ENCODE measurements at places on chromosomes 11 and 22.

DNA sequence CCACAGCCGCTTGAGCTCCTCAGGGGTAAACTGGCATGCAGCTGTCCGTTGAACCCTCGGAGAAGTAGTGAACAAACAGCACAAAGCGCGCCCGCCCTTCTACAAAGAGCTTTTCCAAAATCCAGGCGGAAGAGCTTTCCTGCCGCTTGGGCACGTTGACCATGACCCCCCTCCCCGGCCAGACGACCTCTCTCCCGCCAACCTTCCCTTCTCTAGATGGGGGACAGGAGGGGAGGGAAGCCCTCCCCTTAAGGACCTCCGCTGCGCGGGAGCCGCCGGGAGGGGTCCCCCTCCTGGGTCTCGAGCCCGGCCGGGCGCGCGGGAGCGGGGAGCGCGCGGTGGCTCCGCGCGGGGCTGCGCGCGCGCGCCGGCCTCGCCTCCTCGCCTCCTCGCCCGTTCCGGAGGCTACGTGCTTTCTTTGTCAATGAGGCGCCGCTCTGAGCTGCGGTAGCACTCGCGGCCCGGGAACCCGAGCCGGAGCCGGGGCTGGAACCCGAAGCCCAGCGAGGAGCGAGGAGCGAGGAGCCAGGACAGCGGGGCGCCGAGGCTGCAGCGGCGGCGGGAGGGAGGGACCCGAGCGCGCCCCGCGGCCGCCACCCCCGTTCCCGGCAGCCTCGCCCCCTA is 118.6 kb downstream of the HIPK3 start:
- peak; percentile 76 for DNase-seq

GRCh38 chr11:84136926-84137325 is 850.8 kb upstream of the CCDC90B start:
- DNase-seq = no peak

DNA sequence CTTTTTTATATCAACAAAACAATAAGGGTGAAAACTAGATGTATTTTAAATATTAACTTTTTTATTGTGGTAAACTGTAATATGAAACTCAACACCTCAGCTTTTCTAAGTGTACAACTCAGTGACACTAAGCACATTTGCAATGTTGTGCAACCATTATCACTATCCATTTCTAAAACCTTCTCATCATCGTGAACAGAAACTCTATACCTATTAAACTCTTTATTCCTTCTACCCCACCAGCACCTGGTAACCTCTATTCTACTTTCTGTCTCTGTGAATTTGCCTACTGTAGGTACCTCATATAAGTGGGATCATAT is 9.4 kb downstream of the HORMAD2 start:
- DNase-seq = no peak

DNA sequence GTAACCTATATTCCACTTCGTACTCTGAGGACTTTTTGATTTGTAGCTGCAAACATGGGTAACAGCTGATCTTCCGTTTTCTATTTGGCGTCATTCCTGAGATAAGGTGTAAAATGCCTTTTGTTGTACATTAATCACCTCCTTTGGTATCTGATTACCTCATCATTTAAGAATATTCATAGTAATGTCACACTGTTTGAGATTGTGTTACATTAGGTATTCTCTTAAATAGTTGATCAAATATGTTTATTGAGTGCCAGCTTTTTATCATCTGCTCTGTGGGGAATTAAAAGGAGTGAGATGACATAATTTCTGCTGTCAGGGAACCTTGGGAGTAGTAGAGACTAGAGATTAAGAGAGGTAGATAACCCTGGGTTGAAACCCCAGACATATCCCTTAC is 5.9 kb downstream of the NCAM1 start:
- DNase-seq = no peak

GRCh38 chr22:42320443-42321416 is 50.3 kb upstream of the TCF20 start:
- DNase-seq = no peak

DNA sequence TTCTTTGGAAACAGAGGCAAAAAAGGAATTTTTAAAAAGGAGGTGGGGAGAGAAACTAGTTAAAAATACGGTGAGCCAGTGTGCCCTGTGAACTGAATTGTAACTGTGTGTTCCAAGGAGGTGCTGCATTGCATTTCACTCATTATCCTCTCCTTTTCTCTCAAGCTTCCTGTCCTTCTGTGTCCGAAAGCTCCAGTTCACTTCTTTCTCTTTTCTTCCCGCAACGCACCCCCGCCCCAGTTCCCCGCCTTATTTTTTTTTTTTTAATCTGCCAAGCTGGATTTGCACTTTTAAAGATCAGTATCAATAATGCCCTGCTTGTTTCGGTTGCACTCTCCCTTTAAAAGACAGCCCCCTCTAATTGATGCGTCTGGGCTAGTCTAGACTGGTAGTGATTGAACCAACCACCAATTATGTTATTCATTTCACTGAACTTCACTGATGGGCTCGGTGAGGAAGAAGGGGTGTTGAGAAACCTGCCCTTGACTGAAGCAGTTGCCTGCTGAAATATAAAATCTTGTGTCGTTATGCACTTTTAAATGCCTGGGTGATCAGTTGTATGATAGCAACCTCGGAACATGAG is 18.5 kb downstream of the BLID start:
- DNase-seq = no peak
